NCI-H2081 treated with DMSO at 0.1 percent for 48 hours (cell line): ENCODE measurements at places on chromosomes 16 and 17.

- DNase-seq = no peak
Observed at GRCh38 chr16:46807336-46807735, 23.6 kb downstream of the C16orf87 start.

GRCh38 chr17:8647956-8648355, 17.4 kb upstream of the MYH10 start:
- DNase-seq = no peak

DNA sequence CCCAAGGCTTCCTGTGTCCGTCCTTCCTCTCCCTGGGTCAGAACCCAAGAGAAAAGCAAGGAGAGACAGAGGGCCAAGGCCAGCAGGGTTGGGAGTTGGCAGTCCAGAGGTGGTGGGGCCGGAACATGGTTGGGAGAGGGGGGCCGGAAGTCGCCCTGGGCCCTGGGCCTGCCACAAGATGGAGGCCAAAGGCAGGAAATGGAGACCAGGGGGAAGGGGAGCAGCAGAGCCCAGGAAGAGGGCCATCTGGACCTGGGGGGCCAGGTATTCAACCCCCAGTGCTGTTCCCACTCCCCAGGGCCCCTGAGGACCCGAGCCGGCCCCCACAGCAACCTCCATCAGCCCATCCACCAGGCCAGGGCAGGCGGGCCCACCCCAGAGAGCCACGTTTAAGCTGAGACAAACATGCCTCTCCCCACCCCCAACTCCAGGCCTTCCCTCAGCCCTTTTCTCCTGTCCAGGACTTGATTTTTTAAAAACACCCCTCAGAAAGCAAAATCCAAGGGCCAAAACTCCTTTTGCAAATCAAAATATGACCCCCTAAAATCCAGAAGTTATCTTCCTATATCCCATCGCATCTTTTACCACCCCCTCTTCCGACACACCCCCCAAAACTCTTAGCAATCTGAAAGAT, 4.4 kb upstream of the BCL6B start:
- DNase-seq = no peak

- no peak for DNase-seq
Observed at GRCh38 chr16:9094011-9094846, 2.8 kb downstream of the HAPSTR1 start.

GRCh38 chr16:49733313-49734009, 122.5 kb downstream of the ZNF423 start:
- no peak for DNase-seq

DNA sequence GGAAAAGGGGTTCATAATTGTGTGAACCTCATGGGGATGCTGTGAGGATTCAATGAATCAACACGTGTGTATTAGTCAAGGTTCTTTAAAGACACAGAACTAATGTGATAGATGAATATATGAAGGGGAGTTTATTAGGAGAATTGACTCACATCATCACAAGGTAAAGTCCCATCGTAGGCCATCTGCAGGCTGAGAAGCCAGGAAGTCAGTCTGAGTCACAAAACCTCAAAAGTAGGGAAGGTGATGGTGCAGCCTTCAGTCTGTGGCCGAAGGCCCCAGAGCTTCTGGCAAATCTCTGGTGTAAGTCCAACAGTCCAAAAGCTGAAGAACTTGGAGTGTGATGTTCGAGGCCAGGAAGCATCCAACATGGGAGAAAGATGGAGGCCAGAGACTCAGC, 413.4 kb downstream of the CDH13 start:
- DNase-seq = no peak

GRCh38 chr17:40354221-40355122, 10.1 kb downstream of the GJD3 start:
- no peak for DNase-seq

- no peak for DNase-seq
Observed at GRCh38 chr17:37824534-37825485, 80.0 kb upstream of the HNF1B start.

DNA sequence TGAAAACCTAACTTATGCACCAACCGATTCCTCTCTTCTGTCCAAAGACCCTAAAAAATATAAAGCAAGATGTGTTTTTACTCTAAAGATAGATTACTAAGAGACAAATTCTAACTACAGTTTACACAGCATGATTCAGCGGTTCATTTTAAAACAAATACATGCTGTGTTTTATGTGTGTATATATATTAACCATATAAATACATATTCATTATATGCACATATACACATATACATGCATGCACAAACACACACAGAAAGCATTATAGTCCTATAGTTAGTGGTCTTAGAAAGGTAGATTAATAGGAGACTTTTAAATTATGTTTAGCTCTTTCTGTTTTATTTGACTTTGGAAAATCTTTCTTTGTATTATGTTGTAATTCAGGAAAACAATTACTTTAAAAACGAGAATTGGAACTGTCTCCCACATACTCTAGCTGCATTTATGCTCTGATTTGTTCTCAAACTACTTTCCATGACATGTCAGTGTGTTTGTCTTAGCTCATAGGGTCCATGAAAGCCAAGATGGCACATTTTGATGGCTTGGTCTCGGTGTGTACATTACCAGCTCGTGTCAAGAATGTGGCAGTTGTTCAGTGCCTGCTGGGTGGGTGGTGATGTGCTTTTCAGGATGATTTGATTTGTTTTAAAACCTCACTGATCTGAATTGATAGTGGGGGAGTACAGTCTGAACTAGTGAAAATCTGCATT, 548.8 kb upstream of the SALL1 start:
- DNase-seq = no peak

DNA sequence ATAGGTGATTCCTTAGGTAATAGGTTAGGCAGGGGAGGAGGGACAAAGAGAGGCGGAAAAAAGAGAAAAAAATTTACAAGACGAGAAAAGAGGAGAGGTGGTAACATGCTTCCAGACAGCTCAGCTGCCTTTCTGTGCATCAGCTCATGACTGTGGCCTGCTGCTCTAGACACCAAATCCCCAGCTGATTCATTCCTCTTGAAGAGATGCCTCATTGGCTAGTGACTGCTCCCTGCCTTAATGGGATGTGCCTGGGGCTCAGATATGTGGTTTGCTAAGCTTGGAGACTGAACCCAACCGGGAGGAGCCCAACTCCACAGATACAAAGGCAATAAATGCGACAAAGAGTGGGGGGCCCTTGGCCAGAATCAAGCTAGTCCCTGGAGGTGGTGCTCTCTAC, 105.9 kb upstream of the FAM20A start:
- DNase-seq = no peak
